Activated naive CD8-positive, alpha-beta T cell treated with anti-CD3 and anti-CD28 coated beads, Interleukin-2, amount 50 U/mL, for 24 hours (primary cell): ENCODE measurements at places on chromosomes 3 and 15.

- H3K4me1 ChIP-seq: peaks cover 13% of the 10 kb centered on the region
- no peak for DNase-seq
- peaks cover 11% of the 10 kb centered on the region for H3K36me3 ChIP-seq
- no peak overlapping the region for H3K4me3 ChIP-seq
- H3K27me3 ChIP-seq: no peaks in the 10 kb centered on the region
These were observed 159.6 kb downstream of the GHSR start for GRCh38 chr3:172288651-172289050.

- no peak overlapping the region for H3K4me3 ChIP-seq
- peaks cover 7% of the 10 kb centered on the region for H3K27me3 ChIP-seq
- no peak for DNase-seq
- peaks cover 2% of the 10 kb centered on the region for H3K4me1 ChIP-seq
- no peaks in the 10 kb centered on the region for H3K36me3 ChIP-seq
- peak overlapping the region; percentile 17 for H3K27ac ChIP-seq
These were observed 107.5 kb upstream of the MRPS22 start for GRCh38 chr3:139236336-139236735.

GRCh38 chr3:67109651-67110204, 111.6 kb downstream of the KBTBD8 start:
- H3K4me3 ChIP-seq: no peak overlapping the region
- H3K27ac ChIP-seq: no peak overlapping the region
- no peak for DNase-seq
- peaks cover 5% of the 10 kb centered on the region for H3K4me1 ChIP-seq
- H3K36me3 ChIP-seq: no peaks in the 10 kb centered on the region

DNA sequence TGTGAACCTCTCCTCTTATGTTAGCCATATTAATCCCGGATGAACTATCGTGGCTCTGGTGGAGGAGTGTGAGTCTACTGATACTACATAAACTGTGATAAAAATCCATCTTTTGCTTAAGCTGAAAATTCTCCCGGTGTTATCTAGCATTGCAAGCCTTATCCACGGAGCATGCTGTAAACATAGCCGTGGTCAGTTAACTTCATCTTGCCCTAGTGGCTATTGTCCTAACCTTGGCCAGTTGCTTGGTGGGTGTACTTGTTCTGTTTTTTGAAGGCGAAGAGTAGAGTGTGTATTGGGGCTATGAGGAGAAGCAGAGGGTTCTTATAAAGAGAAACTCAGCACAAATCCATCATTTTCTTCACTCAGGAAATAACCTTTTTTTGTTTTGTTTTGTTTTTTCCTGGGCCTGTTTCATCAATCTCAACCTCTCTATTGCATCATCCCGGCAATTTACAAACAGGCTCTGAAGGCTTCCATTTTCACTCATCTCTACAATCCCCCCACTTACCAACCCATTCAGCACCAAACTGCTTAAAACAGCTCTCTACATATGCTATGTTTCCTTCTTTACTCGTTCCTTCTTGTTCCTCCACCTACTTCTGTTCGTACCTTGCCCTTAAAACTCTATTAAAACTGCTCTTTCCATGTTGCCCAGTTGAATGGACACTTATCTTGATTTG, 135.5 kb upstream of the PTX3 start:
- DNase-seq: no peak
- H3K36me3 ChIP-seq: no peaks in the 10 kb centered on the region
- H3K27me3 ChIP-seq: no peaks in the 10 kb centered on the region
- H3K4me1 ChIP-seq: no peaks in the 10 kb centered on the region
- no peak overlapping the region for H3K27ac ChIP-seq
- no peak overlapping the region for H3K4me3 ChIP-seq

GRCh38 chr15:49088996-49089395, 42.8 kb upstream of the SECISBP2L start:
- no peak overlapping the region for H3K4me3 ChIP-seq
- H3K36me3 ChIP-seq: no peaks in the 10 kb centered on the region
- DNase-seq: no peak
- H3K27me3 ChIP-seq: no peaks in the 10 kb centered on the region
- H3K4me1 ChIP-seq: no peaks in the 10 kb centered on the region

- H3K36me3 ChIP-seq: no peaks in the 10 kb centered on the region
- no peak within 1 kb of the TSS for H3K27ac ChIP-seq
- no peaks in the 10 kb centered on the region for H3K4me1 ChIP-seq
- no peak for DNase-seq
- peaks cover 11% of the 10 kb centered on the region for H3K27me3 ChIP-seq
These were observed at the start of gene SPATA12 for GRCh38 chr3:57060089-57060821. Gene SPATA12 (plus strand): TSS chr3:57060664. CDS start chr3:57073695, 13,031 bp downstream.

- no peaks in the 10 kb centered on the region for H3K27me3 ChIP-seq
- H3K4me3 ChIP-seq: no peak within 1 kb of the TSS
- DNase-seq: peak; percentile 94
- peaks cover 20% of the 10 kb centered on the region for H3K36me3 ChIP-seq
- peaks cover 11% of the 10 kb centered on the region for H3K4me1 ChIP-seq
These were observed at the start of gene BUB1B for GRCh38 chr15:40160689-40161688. Gene BUB1B (plus strand): TSS chr15:40161069. CDS start chr15:40161221, 152 bp downstream.

- H3K36me3 ChIP-seq: no peaks in the 10 kb centered on the region
- no peak overlapping the region for H3K27ac ChIP-seq
- no peak overlapping the region for H3K4me3 ChIP-seq
- H3K27me3 ChIP-seq: peaks cover 3% of the 10 kb centered on the region
These were observed 223.3 kb upstream of the ARHGEF26 start for GRCh38 chr3:153897842-153898241.

- H3K4me3 ChIP-seq: no peak overlapping the region
- peak overlapping the region; percentile 73 for H3K27ac ChIP-seq
- no peaks in the 10 kb centered on the region for H3K27me3 ChIP-seq
- peaks cover 67% of the 10 kb centered on the region for H3K4me1 ChIP-seq
These were observed 54.8 kb upstream of the TNFSF10 start for GRCh38 chr3:172577987-172578570.

DNA sequence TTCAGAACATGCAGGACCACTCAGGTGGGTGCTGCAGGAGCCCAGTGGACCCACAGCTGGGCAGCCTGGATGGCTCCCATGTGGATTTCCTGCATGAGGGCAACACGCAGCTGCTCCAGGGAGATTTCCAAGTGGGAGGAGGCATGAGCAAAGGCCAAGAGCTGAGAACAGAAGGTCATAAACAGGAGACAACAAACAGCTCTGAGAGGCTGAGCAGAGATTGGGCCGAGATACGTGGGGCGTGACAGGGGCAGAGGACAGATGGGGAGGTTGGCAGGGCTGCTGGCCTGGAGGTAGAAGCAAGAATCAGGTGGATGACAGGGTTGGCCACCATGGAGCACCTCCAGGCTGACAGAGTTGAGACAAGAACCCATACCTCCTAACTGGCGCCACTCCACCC, 2.9 kb downstream of the PHGR1 start:
- no peak for DNase-seq
- no peaks in the 10 kb centered on the region for H3K27me3 ChIP-seq
- H3K27ac ChIP-seq: no peak overlapping the region
- no peak overlapping the region for H3K4me3 ChIP-seq
- no peaks in the 10 kb centered on the region for H3K36me3 ChIP-seq

DNA sequence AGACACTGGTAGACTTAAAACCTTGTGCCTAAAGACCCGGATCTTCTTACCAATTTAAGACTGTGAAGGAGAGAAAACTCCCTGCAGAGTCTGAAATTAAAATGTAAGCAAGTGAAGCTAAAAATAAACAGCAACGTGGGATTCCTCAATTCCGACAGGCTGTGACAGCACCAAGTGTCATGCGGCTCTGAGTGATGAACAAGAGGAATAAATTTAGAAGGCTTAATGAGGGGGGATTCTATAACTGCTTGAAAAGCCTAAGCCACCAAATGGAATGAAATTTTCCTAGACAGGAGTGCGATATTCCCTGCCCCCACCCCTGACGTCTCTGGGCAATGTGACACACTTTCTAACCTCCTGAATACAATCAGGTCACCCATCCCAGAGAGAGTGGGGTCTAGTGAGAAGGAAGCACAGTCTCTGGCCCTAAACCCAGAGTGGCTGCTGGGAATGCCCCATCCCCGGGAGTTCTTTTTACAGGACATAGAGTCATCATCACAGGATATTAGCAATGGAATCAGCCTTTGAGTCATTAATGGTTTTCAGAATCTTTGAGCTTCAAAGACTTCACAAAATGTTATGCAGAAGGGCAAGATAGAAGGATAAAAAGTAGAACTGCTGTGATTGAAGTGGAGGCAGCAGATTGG, 114.3 kb downstream of the EDEM1 start:
- peaks cover 1% of the 10 kb centered on the region for H3K27me3 ChIP-seq
- H3K4me1 ChIP-seq: no peaks in the 10 kb centered on the region
- no peak overlapping the region for H3K27ac ChIP-seq
- H3K4me3 ChIP-seq: no peak overlapping the region
- no peak for DNase-seq

DNA sequence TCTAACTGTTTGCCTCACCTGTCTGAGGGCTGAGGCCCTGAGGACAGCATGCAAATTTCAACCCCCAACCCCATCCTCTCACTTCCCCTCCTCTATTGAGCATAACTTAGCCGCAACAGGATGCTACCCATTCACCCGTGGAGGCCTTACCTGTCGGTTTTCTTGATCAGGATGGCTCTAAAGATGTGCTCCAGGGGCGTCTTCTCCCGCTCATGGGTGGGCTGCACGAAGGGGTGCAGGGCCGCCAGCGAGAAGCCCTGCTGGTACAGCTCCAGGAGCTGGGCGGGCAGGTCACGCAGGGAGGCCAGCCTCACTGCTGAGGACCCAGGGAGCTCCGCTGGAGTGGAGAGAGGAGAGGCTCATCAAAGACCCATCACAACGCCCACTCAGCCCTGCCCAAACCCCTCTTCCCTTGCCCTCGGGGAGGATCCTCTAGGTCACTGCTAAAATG, 79.8 kb downstream of the RFTN1 start:
- H3K4me1 ChIP-seq: peaks cover 35% of the 10 kb centered on the region
- H3K4me3 ChIP-seq: no peak overlapping the region
- DNase-seq: no peak

- no peak overlapping the region for H3K4me3 ChIP-seq
- H3K27ac ChIP-seq: no peak overlapping the region
- H3K4me1 ChIP-seq: peaks cover 19% of the 10 kb centered on the region
These were observed 1.3 kb upstream of the GATA2 start for GRCh38 chr3:128494367-128494650.

- no peaks in the 10 kb centered on the region for H3K36me3 ChIP-seq
- H3K4me1 ChIP-seq: no peaks in the 10 kb centered on the region
- no peak overlapping the region for H3K27ac ChIP-seq
- DNase-seq: no peak
- no peak overlapping the region for H3K4me3 ChIP-seq
- no peaks in the 10 kb centered on the region for H3K27me3 ChIP-seq
These were observed 159.0 kb upstream of the WNT5A start for GRCh38 chr3:55646121-55646520.

GRCh38 chr3:124814620-124815421, 72.3 kb downstream of the ITGB5 start:
- no peak overlapping the region for H3K27ac ChIP-seq
- H3K4me1 ChIP-seq: peaks cover 2% of the 10 kb centered on the region
- no peak for DNase-seq

DNA sequence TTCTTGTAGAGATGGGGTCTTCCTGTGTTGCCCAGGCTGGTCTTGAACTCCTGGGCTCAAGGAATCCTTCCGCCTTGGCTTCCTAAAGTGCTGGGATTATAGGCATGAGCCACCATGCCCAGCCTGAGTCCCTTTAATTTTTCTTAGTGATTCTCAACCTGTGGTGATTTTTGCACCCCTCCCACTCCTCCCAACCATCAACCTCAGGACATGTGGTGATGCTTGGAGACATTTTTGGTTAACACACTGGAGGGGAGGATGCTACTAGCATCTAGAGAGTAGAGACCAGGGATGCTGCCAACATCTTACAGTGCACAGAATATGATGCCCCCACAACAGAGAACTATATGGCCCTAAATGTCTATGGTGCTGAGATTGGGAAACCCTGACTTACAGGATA, 83.0 kb upstream of the LMOD3 start:
- no peak overlapping the region for H3K4me3 ChIP-seq

- H3K27ac ChIP-seq: no peak overlapping the region
- H3K4me3 ChIP-seq: no peak overlapping the region
- peaks cover 43% of the 10 kb centered on the region for H3K4me1 ChIP-seq
- DNase-seq: no peak
- H3K27me3 ChIP-seq: no peaks in the 10 kb centered on the region
These were observed 128.7 kb downstream of the APBA2 start for GRCh38 chr15:29014493-29014892.

- no peaks in the 10 kb centered on the region for H3K27me3 ChIP-seq
- peaks cover 32% of the 10 kb centered on the region for H3K36me3 ChIP-seq
- H3K27ac ChIP-seq: no peak overlapping the region
- H3K4me1 ChIP-seq: peaks cover 10% of the 10 kb centered on the region
These were observed 52.9 kb downstream of the RYK start for GRCh38 chr3:134197681-134198261.

- DNase-seq: no peak
- H3K4me3 ChIP-seq: no peak overlapping the region
- H3K27me3 ChIP-seq: peaks cover 4% of the 10 kb centered on the region
These were observed 18.2 kb upstream of the B4GALT4 start for GRCh38 chr3:119258915-119259314.

- H3K4me1 ChIP-seq: peaks cover 1% of the 10 kb centered on the region
- H3K4me3 ChIP-seq: no peak overlapping the region
- H3K36me3 ChIP-seq: no peaks in the 10 kb centered on the region
- no peak overlapping the region for H3K27ac ChIP-seq
- DNase-seq: no peak
- peaks cover 3% of the 10 kb centered on the region for H3K27me3 ChIP-seq
These were observed 102.6 kb upstream of the GAP43 start for GRCh38 chr3:115520651-115521245.

DNA sequence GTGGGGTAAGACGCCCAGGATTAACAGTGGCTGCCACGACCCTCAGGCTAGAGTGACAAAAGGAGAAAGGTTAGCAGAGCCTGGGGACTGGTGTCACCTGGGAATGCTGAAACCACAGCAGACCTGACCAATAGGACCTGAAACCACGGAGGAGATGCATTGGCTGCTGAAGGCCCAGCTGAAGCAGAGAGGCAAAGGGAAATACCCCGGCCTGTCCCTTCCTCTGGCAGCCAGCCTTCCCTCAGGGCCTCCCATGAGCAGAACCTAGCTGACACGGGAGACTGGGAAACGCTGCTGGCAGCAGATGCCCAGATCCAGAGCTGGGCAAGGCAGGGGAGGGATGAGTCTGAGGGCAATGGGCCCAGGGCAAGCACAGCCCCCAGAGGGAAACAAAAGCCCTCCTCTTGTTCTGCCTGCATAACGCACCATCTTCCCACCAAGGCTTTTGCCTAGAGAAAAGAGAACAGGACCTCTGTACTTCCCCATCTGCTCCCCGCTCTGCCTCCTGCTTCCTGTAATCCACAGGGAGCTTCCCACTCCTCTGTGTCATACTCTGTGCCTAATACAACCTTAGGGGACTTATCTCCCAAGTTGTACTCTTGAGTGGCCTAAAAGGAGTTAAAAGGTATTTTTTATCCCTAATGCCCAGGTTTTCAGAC, 216.2 kb downstream of the ABHD5 start:
- H3K4me1 ChIP-seq: peaks cover 2% of the 10 kb centered on the region
- DNase-seq: no peak
- H3K4me3 ChIP-seq: no peak overlapping the region
- H3K27ac ChIP-seq: no peak overlapping the region
- H3K36me3 ChIP-seq: no peaks in the 10 kb centered on the region
